ENCODE measurements at places on chromosomes 7 and 10.
A peak's percentile ranks its signal among the peaks of the same experiment; 100 is the strongest.

GRCh38 chr7:123692471-123692877 lies 36.8 kb downstream of the LMOD2 start:
- peak; percentile 54 for DNase-seq

GRCh38 chr10:127928021-127928806 lies 21.3 kb downstream of the PTPRE start:
- DNase-seq, result no peak

GRCh38 chr7:91634485-91635177 lies 245.9 kb downstream of the MTERF1 start:
- DNase-seq, result no peak

GRCh38 chr10:85603151-85603940 lies 763.2 kb downstream of the GRID1 start:
- DNase-seq, result no peak

DNA sequence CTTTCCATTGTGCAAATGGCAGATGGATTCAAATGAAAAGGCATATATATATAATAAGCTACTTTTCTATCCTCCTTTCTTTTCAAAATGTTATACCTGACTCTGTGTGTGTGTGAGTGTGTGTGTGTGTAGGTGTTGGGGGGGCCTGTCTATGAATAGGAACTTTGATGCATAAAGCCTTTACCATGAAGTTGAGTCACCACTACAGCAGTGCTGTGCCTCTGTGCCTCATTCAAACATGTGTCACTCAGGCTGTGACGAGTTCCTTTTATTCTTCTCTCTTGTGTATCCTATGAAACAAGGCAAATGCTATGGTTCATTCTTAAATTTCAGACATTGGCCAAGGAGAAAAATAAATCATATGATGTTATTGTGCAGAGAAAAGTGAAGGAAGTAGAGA lies 52.7 kb upstream of the DKK1 start:
- no peak for DNase-seq

- DNase-seq, result no peak
These were observed 130.8 kb downstream of the ITGA8 start for GRCh38 chr10:15588635-15589508.

GRCh38 chr10:54904833-54905232 lies 103.8 kb upstream of the PCDH15 start:
- no peak for DNase-seq

- DNase-seq, result no peak
These were observed 32.5 kb upstream of the TNS3 start for GRCh38 chr7:47614450-47614849.
